GM23248 (cell line): ENCODE measurements at places on chromosomes 6 and 20. TPM values are rescaled to one million over a fixed set of nuclear protein-coding genes. Genes with fewer than 3 reads are reported as not detected.

Gene BPIFB6
- not detected in 2 replicates for polyA plus RNA-seq

Gene PAQR8
- 1.8 and 2.5 TPM in 2 replicates for polyA plus RNA-seq

Gene ENPP4
- polyA plus RNA-seq = 1.1 and 1.6 TPM in 2 replicates

Gene BNIP5
- polyA plus RNA-seq = not detected in 2 replicates

Gene GHRH
- not detected in 2 replicates for polyA plus RNA-seq

Gene NOL4L
- polyA plus RNA-seq = 7.9 and 8.3 TPM in 2 replicates

Gene COL9A1
- not detected in 2 replicates for polyA plus RNA-seq

Gene LTA
- not detected in 2 replicates for polyA plus RNA-seq

Gene VGLL2
- polyA plus RNA-seq = not detected in 2 replicates

Gene TBXT
- not detected in 2 replicates for polyA plus RNA-seq

Gene PHF10
- polyA plus RNA-seq = 5.9 and 6.5 TPM in 2 replicates

Gene CEP250
- polyA plus RNA-seq = 21.7 and 21.8 TPM in 2 replicates

Gene TRDN
- polyA plus RNA-seq = not detected in 2 replicates

Gene PROKR2
- not detected in 2 replicates for polyA plus RNA-seq

Gene COL9A3
- 0.25 TPM in 1 of 2 replicates, not detected in the other for polyA plus RNA-seq

Gene APCDD1L
- 15.7 and 16.6 TPM in 2 replicates for polyA plus RNA-seq

Gene KIF25
- polyA plus RNA-seq = not detected in 2 replicates

Gene DEFB115
- polyA plus RNA-seq = not detected in 2 replicates

Gene PHF20
- polyA plus RNA-seq = 35.4 and 37.4 TPM in 2 replicates

Gene HSPA12B
- polyA plus RNA-seq = 0.06 and 0.11 TPM in 2 replicates

Gene LAMP5
- polyA plus RNA-seq = not detected in 2 replicates

Gene CDK19
- polyA plus RNA-seq = 3.3 and 3.4 TPM in 2 replicates

Gene SPEF1
- 0.11 TPM in 1 of 2 replicates, not detected in the other for polyA plus RNA-seq

Gene CST4
- not detected in 2 replicates for polyA plus RNA-seq

Gene PTPRK
- polyA plus RNA-seq = 22.3 and 24.6 TPM in 2 replicates

Gene GRM1
- polyA plus RNA-seq = not detected in 2 replicates

Gene PSORS1C1
- polyA plus RNA-seq = 2.0 and 2.6 TPM in 2 replicates
